ENCODE measurements at places on chromosomes 5 and 9.

- DNase-seq: no peak
Observed at GRCh38 chr9:37471942-37472684, 6.9 kb upstream of the ZBTB5 start.

- no peak for DNase-seq
Observed at GRCh38 chr9:95648225-95648624, 131.5 kb upstream of the PTCH1 start.

- peak; percentile 75 for DNase-seq
Observed at GRCh38 chr5:159965031-159965837, 43.7 kb upstream of the TTC1 start.

- no peak for DNase-seq
Observed at GRCh38 chr5:6405591-6405990, 27.2 kb upstream of the MED10 start.

DNA sequence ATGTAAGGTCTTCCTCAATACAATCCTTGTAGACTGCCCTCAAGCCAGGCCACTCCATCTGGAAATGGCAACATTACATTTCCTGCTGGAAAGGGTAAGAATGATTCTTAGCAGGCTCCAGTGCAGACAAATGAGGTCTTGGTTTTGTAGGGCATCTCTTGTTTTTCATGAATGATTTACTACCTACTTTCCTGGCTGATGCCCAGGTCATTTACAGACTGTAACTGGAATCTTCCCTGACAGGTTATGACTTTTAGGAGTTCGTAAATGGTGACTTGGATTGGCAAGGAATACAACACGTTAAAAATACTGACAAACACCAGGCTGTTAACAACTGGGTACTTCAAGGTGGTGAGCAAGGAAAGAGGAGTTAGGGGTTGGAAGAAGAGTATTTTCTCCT lies 510.5 kb upstream of the TNC start:
- DNase-seq: no peak

- DNase-seq: no peak
Observed at GRCh38 chr5:178385496-178385890, 152.9 kb upstream of the PHYKPL start.

- no peak for DNase-seq
Observed at GRCh38 chr5:129120158-129120581, 25.6 kb downstream of the ISOC1 start.
